ENCODE measurements at places on chromosomes 3 and 15.
A peak's percentile ranks its signal among the peaks of the same experiment; 100 is the strongest.

DNA sequence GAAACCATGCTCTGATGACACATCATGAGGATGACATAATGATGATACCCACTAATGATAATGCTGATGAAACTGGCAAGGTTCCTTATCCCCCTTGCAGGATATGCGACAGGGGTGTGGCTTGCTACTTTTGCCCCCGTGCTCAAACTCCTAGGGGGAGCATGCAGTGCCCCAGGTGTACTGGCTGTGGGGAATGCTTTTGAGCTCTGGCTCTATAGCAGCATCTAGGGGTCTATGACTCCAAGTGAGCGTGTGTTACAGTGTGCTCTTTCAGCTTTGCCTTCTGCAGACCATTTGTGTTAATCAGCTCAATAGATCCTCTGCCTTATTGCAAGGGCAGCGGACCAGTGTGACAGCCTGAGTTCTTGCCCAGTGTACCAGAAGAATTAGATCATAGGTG is 1239.5 kb downstream of the SI start:
- peak; percentile 17 for DNase-seq

DNA sequence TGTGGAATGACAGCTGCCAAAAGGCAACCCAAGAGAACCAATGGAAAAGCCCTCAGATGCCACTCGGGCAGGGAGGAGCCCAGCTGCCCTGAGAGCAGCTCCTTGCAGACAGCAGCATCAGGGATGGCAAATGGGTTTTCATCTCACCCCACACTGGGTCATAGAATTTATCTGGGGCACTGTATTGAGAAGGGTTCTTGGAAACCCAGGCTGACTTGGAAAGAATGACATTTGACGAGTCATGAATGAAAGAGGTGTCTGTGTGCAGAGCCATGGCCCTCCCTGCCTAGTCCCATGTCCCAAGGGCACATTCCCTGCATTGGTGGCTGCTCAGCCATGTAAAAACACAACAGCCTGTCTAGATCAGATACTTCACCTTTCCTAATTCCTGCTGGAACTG is 157.9 kb upstream of the BHLHE40 start:
- no peak for DNase-seq

DNA sequence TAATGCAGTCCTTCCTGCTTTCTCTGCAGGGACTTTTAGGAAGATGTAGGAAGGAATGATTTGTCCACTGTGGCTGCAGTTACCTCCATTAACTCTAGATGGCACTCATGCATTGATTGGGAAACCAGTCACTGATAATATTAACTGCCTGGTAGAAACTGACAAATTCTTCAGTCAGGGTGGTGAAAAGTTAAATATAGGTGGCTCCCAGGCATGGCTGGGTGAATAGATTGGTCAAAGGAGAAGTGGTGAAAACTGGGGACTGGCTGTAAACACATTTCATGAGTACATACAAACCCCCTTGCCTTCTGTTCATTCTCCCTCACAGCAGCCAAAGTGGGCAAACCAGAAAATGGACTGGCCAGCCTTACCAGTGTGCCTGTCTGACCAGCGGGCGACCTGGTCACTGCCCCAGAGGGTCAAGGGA is 333.4 kb downstream of the THSD4 start:
- DNase-seq, result peak; percentile 65

DNA sequence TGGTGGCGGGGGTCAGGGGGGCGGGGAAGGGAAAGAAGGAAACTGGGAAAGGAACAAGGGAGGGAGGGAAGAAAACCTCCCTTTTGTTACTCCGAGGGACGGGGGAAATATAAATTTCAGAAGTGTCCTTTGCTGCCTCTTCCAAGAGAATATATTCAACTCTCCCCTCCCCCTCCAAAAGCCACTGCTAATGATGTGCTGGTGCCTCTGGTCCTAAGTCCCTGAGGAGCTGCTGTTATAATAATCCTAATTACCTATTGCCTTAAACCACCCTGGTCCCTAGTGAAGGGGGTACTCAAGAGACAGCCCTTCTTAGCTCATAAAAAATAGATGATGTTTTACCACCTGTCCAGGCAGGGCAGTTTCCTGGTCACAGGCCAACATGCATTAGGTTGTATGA is 118.3 kb upstream of the TRIM42 start:
- no peak for DNase-seq

GRCh38 chr15:32905481-32905880 is 187.7 kb downstream of the GREM1 start:
- DNase-seq, result no peak

- DNase-seq, result no peak
These were observed 128.3 kb downstream of the ATP10A start for GRCh38 chr15:25734680-25735355.

- DNase-seq, result no peak
These were observed 537.6 kb downstream of the FOXP1 start for GRCh38 chr3:71045917-71046282.

GRCh38 chr3:40679290-40679689 is 154.5 kb downstream of the ZNF621 start:
- DNase-seq, result no peak

DNA sequence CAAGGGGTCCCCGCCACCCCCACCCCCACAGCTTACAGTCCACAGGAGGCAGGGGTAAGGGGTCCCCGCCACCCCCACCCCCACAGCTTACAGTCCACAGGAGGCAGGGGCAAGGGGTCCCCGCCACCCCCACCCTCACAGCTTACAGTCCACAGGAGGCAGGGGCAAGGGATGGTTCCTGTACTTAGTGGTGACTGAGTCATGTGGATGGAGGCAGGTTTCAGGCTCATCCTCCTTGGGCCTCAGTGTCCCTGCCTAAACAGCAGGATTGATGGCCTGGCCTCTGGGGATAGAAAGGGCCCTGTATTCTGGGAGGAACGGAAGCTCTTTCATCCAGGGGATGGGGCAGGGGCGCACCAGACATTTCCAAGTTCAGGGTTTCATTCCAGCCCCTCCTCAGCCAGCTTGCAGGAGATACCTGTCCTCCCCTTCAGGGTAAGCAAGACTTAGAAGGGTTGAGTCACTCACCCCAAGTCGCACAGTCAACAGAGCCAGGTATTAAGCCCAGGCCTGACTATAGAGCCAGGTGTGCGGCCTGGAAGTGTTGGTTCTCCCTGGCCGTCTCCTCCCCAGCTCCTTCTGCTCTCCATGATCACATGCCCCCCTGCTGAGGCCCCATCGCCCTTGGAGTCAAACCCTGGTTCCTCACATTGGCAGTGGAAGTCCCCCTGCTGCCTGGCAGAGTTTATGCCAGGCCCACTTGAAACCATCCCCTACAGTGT is 12.5 kb downstream of the CSK start:
- DNase-seq, result no peak

DNA sequence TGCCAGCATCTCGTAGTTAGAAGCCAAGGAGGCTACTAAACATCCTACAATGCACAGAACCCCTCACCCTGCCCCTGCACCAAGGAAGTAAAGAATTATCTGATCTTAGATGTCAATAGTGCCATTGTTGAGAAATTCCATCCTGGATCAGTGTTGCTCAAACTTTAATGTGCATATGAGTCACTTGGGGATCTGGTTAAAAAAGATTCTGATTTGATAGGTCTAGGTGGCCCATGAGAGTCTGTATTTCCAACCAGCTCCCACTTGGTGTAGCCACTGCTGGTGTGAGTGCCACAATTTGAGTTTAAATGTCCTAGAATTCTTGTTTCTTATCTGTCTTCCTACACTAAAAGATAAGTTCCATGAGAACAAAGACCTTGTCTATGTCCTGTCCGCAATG is 43.7 kb downstream of the TMEM45A start:
- no peak for DNase-seq

- no peak for DNase-seq
These were observed 733.0 kb downstream of the TUSC7 start for GRCh38 chr3:117442566-117442965.

DNA sequence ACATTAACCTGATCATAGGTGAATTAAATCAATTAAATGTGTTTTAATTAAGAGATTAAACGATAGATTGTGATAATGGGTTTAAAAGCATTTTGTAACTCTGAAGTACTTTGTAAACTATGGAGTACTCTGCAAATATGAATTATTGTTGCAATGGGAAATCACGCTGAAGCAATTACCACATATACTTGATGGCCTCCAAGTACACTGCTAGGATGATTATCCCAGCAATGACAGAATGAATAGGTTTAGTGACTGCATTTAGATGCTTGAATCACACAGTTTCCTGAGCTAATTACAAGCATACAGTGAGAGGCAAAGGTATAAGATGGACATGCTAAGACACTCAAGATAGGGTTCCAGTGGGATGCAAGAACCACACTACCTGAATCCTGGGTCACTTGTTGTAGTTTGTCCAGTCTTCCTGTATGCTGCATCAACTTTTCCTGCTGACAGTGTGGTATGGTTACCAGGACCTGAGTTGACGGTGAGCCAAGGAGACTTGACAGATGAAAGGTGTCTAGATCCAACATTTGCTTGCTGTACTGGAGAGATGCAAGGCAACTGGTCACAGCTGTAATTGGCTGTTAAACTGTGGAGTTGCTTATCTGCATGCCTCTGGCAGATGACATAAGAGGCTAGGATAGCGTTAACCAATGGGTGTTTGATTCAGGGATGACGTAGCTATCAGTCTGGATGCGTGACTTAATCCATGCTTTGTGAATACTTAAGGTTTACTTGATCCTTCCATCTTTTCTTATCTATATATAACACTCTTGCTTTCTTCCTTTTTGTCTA is 38.0 kb downstream of the RNF13 start:
- DNase-seq, result no peak

GRCh38 chr15:36108541-36108940 is 470.9 kb upstream of the CDIN1 start:
- no peak for DNase-seq

DNA sequence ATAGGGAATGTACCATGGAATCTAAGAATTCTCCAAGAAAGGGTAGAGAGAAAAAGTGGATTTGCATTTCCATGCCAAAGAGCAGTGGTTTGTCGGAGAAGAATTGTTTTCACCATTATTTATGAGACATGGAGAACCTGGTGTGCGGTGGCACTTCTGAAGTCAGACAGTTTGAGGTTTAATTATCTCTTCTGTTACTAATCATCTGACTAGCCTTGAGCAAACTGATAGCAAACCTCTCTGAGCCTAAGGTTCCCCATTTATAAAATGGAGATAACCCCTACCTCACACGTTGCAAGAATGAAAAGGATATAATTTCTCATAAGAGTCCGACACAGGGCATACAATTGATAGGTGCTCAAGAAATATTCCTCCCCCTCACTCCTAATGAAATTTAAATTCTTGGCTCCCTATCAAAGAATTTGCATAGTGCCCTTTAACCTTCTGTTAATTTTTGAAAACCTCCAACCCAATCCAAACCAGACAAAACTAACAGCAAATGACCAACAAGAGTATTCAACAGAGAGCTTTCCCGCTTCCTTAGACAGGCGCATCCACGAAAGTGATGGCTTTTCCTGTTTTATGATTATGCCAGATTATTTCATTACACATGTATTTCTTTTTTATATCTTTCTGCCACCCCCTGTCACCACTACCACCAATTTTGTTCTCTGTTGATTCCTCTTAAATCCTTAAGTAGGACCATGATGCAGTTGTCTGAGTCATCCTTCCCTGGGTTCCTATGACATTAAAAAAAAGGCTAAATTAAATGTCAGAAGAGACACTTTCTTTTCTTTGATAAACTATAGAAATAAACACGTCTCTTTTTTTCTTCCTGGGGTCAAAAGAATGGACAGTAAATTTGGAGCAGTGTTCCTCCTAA is 28.5 kb downstream of the TMEM212 start:
- DNase-seq, result no peak

DNA sequence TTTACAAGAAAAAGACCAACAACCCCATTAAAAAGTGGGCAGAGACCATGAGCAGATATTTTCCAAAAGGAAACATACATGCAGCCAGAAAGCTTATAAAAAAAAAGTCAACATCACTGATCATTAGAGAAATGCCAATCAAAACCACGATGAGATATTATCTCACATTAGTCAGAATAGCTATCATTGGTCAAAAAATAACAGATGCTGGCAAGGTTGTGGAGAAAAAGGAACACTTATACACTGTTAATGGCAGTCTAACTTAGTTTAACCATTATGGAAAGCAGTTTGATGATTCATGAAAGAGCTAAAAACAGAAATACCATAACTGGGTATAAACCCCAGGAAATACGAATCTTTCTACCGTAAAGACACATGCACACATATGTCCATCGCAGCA is 76.3 kb downstream of the SUCNR1 start:
- no peak for DNase-seq

GRCh38 chr3:164903820-164904451 is 174.4 kb downstream of the SI start:
- no peak for DNase-seq

DNA sequence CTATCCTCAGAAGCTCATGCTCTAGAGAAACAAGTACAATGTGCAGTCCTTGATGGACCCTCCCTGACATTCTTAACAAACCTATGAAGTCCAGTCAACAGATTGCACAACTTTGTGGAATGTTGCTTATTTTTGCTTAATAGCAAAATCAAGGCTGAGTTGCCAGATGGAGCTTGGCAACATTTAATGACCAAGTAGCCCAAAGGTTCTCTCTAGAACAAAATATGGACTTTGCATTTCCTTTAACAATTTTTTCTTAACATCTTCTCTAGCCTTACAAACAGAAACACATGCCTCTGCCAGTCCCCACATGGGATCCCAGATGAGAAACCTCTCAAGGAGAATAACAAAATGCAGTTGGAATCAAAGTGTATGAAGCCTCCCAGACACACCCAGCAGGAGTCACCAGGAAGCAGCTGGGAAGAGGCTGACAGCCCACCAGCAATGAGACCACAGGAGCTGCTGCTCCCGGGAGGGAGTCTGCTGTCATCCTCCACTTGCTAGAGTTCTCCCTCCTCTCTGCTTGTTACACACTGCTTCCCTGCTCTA is 422.5 kb upstream of the CDIN1 start:
- no peak for DNase-seq

DNA sequence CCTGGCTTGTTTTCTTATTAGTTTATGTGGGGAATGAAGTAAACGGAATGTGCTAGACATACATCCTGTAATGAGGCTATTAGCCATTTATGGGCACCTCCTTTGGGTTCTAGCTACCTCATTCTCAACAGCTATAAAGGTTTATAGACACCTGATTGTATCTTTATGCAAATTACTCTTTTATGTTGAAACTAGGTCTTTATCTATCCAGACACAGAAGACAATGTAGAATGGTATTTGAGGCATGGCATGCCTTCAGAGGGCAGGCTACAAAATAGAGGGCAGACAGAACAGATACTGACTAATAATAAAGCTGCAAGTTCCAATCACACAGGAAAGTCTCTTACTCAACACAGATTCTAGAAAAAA is 27.1 kb downstream of the TBC1D2B start:
- DNase-seq, result no peak

GRCh38 chr15:89090791-89091626 is 2.8 kb downstream of the ABHD2 start:
- DNase-seq, result no peak

GRCh38 chr3:160830796-160831195 is 74.8 kb downstream of the PPM1L start:
- peak; percentile 11 for DNase-seq

DNA sequence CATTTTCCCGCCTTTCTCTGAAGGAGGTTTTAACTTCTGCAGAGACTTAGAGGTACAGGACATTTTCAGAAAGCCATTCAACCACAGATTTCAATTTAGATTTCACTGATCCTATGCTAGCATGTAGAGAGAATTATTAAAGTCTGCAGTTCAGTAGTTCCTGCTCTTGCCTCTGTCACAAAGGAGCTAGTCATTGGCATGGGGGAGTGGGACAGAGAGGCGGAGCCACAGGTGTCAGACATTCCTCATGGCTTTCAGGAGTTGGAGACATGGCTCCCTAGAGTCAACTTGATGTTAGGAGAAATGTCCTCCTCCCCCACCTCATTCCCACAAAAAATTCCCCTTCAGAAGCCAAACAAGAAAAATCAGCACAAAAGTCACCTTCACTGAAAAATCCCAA is 66.0 kb upstream of the SIAH2 start:
- DNase-seq, result no peak

- DNase-seq, result no peak
These were observed 61.6 kb upstream of the TGFBR2 start for GRCh38 chr3:30544812-30545211.
